GM13976 (cell line): ENCODE measurements at places on chromosomes 3 and 15.

DNA sequence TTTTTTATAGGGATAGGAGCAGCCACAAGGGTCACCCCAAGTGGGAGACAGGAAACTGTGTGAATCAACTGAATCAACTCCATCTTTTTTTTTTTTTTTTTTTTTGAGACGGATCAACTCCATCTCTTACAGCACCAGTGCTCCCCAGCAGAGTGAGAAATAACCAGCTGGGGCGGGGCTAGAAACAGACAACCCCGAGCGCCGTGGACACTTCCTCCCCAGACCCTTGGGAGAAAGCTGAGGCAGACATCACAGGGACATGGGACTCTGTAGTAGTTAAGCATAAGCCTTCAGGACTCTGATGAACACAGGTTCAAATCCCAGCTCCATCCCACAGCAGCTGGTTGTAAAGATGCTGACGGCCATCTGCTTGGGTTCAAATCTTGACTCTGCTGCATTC, 75.4 kb downstream of the PRICKLE2 start:
- no peak for DNase-seq

DNA sequence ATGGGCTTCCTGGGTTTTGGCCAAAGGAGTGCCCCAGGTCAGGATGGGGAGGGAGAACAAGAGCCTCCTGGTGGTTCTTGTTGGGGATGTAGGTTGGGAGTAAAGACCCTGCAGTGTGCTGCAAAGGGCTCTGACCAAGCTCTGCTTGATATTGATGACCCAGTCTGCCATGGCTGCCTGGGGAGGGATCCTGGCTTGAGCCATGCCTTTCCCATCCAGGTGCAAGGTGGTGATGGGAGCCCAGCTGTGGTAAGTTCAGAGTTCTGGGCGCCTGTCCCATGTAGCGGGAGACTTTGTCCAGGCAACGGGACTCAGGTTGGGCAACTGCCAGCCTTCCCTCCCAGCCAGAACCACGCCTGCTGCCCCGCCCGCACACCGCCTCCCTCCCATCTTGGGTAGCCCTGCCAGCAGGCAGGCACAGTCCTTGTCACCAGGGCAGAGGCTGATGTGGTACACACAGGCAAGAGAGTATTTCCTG, 2.6 kb downstream of the GNAI2 start:
- DNase-seq = no peak

GRCh38 chr15:38746211-38746610, 181.6 kb upstream of the RASGRP1 start:
- no peak for DNase-seq

GRCh38 chr3:158057666-158058065, 48.6 kb downstream of the SHOX2 start:
- no peak for DNase-seq

- peak; percentile 58 for DNase-seq
Observed at GRCh38 chr3:47227678-47228077, 54.9 kb downstream of the KIF9 start.

- DNase-seq = no peak
Observed at GRCh38 chr3:59817511-59817910, 767.7 kb upstream of the CFAP20DC start.

GRCh38 chr3:27171113-27171512, 198.1 kb downstream of the NEK10 start:
- no peak for DNase-seq

GRCh38 chr3:88912294-88912877, 195.0 kb upstream of the EPHA3 start:
- no peak for DNase-seq

- no peak for DNase-seq
Observed at GRCh38 chr3:23372285-23372684, 169.2 kb downstream of the UBE2E2 start.

- DNase-seq = no peak
Observed at GRCh38 chr3:184308744-184309143, 5.7 kb upstream of the EIF4G1 start.

DNA sequence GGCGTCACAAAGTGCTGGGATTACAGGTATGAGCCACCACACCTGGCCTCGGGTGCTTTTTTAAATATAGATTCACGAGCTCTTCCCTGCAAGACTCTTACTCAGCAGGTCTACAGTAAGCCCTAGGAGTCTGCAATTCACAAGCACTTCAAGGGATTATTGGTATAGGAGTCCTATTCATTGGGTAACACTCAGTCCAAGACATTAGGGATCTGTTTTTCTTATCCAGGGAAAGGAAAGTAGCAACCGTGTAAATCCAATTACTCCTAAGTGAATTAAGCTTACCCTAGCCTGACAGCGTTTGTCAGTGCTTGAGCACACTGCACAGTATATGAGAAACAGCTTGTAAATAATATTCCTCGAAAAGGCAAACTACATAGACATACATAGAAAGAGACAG, 109.9 kb downstream of the SENP2 start:
- no peak for DNase-seq

DNA sequence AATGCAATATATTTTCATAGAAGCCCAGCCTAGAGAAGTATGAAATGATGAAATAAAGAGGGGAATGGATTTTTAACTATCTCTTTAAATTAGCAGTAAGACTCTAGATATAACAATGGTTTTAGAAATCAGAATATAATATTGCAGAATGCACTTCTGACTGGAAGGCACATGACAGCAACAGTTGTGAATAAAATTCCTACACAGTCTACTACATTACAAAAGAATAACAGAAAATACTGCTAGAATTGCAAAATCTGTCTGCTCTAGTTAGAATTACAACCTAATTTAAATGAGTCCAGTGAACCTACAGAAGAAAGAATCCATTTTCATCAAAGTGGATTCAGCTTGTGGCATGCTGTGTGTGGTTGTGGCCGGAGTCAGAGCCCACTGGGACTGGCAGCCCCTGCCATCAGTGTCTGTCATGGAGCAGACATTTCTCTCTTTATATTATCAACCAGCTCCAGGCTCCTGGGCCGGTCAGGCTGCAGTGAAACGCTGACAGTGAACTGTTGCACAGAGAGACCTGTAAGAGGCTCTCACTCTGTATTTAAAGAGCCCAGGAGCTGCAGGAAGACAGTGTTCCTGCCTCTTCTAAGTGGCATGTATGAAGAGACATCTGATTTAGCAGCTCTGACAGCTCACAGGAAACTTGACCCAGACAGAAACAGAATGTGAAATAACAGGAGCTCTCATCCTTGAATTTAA, 1523.8 kb upstream of the CADM2 start:
- DNase-seq = no peak

DNA sequence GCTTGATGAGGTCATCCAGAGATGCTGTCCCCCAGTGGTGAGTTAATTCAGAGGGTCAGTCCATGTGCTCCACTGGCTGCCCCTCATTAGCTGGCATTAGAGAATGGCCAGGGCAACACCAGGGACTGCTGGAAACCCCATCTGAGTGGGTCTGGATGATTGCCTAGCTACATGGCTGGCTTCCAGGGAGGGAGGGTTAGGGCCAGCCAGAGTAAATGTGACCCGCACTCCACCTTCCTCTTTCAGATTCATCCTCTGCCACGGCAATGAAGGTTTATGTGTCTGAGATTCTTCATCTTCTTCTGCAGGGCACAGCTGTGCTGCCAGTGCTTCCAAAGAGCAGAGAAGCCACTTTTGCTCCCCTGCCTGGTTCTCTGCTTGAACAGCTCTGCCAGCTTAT, 391.9 kb downstream of the OCA2 start:
- no peak for DNase-seq

GRCh38 chr3:136075218-136075808, 109.8 kb downstream of the PPP2R3A start:
- DNase-seq = peak; percentile 64

DNA sequence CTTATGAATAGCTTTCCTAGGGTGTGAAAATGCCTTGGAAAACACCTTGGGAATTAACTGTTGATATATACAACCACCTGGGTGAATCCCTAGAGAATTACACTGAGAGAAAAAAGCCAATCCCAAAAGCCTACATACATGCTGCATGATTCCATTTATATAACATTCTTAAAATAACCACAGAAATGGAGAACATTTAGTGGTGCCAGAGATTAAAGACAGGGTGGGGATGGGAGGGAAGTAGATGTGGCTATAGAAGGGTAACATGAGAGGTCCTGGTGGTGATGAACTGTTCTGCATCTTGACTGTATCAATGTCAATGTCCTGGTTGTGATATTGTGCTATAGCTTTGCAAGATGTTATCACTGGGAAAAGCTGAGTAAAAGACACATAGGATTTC, 291.0 kb downstream of the CLSTN2 start:
- no peak for DNase-seq

- no peak for DNase-seq
Observed at GRCh38 chr15:59555696-59556095, 55.9 kb upstream of the GCNT3 start.

DNA sequence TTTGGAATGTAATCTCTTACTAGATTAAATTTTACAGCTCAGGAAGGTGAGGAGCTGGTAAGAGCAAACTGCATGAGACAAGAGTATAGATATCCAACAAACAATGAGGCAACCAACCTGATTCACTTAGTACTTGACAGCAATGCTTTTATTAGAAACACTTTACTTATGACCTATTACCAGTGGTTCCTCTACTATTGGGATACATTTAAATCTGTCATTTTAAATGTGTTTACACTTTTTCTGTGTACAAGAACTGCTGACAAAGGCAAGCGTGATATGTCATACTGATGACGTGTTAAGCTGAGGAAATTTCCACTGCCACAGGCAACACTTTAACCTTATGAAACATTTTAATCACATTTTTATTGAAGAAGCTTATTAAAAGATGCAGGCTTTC, 1043.3 kb downstream of the FHIT start:
- DNase-seq = no peak

DNA sequence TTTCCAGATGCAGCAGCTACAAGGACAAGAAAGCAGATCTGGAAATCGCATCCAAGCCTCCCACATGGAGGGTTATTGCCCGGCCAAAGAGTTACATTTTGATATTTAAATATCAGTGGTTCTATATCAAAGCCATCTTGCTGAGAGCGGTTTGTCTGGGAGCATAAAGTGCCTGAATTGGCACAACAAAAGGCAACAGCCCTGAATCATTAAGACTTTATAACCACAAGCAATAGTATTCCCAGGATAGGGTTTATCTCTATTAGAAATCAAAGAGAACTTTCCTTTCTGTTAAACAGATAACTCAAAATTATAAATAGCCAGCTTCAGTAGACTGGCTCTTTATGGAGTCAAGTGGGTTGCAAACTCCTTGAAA, 564.7 kb downstream of the ROBO1 start:
- no peak for DNase-seq

GRCh38 chr3:45957586-45957985, 14.3 kb downstream of the CXCR6 start:
- no peak for DNase-seq

GRCh38 chr3:143640774-143641173, 207.5 kb downstream of the SLC9A9 start:
- no peak for DNase-seq

DNA sequence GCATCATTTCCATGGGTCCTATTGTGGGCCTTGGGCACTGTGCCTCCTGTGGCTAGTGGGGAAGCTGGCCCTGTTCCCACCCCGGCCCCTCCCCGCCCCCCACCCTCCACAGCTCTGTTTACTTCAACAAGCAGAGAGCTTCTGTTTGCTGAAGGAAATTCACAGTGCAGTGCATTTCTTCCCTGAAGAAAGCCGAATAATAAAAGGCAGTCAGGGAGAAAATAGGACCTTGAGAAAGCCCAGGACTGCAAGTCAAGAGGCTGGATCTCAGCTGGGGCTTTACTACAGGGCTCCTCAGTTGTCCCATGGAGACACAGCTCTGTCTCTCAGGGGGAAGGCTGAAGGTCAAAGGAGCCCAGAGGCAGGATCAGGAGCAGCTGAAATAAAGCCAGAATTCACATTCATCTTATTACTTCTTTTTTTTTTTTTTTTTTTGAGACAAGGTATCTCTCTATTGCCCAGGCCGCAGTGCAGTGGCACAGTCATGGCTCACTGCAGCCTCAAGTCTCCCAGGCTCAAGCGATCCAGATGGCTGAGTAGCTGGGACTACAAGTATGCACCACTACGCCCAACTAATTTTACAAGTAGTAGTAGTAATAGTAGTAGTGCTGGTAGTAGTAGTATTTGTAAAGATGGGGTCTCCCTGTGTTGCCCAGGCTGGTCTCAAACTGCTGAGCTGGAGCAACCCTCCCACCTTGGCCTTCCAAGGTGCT, 33.0 kb upstream of the LACTB start:
- DNase-seq = no peak

DNA sequence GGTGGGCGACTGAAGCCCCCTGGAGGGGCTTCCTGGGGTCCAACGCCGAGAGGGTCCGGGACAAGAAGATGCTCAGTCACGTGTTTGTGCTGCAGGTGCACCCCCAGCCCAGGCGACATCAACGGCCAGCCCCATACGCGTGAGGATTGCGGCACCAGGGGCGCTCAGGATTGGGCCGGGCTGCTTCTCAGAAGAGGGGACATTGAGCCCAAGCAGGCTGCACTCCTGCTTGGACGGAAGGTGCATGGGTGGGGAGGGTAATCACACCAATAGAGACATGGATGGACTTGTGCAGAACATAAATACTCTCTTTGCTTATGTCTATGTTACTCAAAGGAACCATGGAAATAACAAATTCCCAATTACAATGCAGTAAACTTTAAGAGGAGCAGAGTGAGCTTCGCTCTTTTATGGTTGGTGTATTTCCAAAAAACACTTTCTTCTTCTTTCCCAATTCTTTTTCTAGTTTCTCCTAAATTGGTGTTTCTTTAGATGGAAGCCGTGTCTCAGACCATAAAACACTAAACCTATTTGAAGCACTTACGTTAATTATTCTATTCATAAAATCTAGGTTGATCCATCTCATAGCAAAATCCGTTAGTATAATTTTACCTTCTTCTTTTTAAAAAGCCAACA, 182.7 kb downstream of the GOLGA6L6 start:
- DNase-seq = peak; percentile 45

DNA sequence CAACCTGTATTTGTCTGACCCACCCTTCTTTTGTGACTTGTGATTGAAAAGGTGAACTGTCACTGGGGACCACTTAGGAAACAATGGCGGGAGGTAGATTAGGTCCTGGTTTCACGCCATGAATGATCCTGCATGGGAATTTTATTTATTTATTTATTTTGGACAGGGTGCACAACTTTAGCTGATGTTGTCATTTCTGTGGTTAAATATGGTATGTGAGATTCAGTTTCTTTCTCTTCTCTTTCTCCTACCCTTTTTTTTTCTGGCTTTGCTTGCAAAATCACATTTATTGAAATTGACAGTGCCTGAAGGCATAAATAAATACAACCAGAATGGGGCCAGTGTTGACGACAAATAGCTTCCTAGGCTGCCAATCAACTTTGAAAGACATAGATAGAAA, 18.0 kb upstream of the HTR3E start:
- DNase-seq = no peak

DNA sequence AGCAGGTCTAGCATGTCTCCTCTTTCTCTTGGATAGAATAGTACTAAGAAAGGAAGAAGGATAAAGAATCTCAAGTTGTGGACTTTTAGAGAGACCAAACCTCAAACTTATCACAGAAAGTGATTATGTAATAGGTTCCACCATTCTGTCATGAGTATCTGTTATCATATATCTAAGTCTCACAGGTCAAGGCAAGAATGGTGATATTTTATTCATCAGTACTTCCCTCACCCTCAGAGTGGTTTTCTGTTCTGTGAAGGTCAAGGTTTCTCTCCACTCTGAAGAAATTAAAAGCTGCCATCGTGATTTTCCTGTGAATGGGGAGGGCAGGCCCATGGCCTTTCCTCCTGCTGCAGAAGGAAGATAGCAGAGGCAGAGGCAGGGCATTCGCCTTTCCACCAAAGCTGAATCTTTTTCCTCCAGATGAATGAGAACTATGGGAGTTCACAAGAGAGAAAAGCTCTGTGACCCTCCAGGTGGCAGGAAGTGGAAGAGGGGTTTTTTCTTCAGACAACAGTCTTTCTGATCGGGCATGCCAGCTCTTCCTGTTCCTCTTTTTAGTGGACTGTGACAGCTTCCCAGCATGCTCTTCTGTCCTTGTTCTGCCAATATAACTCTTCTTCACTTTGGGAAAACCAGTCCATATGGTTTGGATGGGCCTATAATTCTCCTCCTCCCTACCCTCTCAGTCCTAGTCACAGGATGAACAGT, 37.1 kb upstream of the CCK start:
- DNase-seq = no peak
